Stimulated activated naive CD4-positive, alpha-beta T cell treated with Interleukin-2 at 50 U/mL for 16 hours (primary cell): ENCODE measurements at places on chromosomes 12 and 14.

DNA sequence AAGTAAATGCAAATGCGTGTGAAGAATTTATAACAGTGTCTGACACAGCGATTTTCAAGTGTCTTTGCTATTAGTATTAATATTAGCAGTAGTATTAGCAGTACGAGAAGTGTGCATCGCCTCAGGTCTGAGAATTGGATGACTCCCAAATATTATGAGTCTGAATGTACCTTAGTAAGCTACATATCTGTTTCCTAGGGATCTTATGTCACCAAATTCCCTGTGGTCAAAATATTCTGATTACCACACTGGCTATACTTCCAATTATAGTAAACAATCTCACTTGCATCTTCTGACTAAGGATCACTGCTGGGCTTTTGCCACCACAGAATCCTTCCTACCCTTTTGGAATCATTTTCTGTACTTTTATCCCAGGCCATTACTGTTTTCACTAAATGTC is 396.0 kb upstream of the MIS18BP1 start:
- DNase-seq, result no peak

DNA sequence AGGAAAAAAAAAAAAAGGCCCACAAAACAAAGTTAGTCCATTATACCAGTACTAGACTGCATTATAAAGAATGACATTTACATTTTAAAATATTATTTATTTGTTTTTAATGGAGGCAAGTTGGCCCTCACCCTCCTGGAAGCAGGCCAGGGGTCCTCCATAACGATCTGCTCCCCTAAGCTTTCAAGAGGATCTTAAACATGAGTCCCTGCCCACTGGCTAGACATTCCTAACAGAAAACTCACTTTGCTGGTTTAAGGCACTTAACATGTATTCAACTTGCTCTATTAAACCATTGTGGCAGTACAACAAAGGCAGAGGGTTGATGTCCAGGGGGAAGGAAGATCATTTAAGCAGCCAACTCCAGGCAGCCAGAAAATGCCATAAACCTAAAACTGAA is 111.4 kb downstream of the STXBP6 start:
- no peak for DNase-seq

GRCh38 chr14:27223906-27224305 is 626.1 kb upstream of the NOVA1 start:
- DNase-seq, result no peak

GRCh38 chr12:71972441-71973074 is 33.9 kb downstream of the TPH2 start:
- no peak for DNase-seq

- DNase-seq, result no peak
Observed at GRCh38 chr12:19248929-19249602, 119.5 kb downstream of the PLEKHA5 start.

DNA sequence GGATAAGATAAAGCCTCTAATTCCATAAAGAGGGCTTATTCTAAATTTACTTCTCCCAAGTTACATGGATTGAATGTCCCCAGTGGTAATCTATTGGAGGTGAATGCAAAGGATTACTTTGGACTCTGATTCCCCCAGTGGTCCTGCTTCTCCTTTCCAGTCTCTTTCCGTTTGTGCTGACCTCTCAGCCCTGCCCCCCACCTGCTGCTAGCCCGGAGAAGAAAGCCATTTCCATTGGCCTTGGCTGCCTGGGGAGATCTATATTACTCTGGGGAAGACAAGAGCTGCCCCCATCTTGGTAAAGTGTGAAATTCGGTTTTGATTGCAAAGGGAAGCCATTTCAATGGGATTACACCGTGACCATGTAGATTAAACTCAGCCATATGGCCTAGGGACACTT is 13.3 kb downstream of the ASCL1 start:
- DNase-seq, result no peak

GRCh38 chr14:52079239-52079959 is 10.5 kb upstream of the NID2 start:
- DNase-seq, result no peak

DNA sequence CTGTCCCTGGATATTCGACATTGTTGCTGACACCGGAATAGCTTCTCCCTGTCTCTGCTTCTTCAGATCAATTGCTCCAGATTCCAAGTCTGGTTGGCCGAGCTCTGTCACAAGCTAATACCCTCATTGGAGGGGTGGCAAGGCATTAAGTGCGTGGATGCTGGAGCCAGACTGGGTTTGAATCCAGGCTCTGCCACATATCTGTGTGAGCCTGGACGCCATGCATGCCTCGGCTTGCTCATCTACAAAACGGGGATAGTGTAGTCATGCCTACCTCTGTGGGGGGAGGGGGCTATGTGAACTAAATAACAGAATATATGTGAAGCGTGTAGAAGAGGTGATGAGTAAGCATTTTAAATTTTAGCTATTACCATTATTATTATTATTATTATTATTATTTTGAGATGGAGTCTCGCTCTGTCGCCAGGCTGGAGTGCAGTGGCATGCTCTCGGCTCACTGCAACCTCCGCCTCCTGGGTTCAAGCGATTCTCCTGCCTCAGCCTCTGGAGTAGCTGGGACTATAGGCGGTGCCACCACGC is 97.3 kb downstream of the AACS start:
- DNase-seq, result no peak
